Substantia nigra (tissue), 51 donors: ENCODE measurements at places on chromosomes 4 and X.

DNA sequence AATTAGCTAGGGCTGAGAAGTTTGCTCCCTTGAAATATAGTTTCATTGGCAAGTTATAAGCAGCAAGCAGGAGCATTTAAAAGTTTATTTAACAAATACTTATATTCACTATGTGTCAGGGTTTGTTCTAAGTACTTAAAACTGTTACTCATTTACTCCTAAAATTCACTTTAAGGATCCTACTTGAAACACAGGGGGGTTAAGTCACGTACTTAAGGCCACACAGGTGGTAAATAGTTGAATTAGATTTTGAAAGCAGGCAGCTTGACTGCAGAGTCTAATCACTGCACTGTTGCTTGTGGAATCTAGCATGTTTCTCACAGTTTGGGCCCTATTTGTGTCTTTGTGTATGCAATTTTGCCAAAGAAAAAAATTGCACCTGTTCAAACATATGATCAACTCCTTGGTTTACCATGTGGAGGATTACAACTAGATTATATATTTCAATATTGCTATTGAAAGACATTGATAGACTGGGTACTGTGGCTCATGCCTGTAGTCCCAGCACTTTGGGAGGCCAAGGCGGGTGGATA, 7.6 kb downstream of the SGMS2 start:
- DNase-seq, result no peak

GRCh38 chr4:83083925-83084475, 30.5 kb downstream of the PLAC8 start:
- no peak for DNase-seq

DNA sequence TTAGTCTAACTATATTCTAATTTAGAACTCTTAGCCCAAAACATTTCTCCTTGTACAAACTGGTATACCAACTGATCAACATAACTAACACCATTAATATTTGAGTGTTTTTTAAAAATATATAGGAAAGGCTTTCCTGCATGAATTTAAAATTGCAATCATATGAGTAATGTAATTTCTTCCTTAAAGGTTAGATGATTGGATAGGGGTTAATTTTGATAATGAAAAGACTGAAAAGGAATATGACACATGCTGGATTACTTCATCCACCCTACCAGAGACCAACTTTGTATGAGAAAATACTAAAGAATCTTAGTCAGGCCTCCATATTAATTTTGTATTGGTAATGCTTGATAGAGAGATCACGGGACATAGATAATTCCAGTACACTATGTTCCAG, 25.1 kb upstream of the PLS3 start:
- DNase-seq, result no peak

- no peak for DNase-seq
Measured at GRCh38 chr4:97646997-97647396, 496.3 kb downstream of the STPG2 start.

DNA sequence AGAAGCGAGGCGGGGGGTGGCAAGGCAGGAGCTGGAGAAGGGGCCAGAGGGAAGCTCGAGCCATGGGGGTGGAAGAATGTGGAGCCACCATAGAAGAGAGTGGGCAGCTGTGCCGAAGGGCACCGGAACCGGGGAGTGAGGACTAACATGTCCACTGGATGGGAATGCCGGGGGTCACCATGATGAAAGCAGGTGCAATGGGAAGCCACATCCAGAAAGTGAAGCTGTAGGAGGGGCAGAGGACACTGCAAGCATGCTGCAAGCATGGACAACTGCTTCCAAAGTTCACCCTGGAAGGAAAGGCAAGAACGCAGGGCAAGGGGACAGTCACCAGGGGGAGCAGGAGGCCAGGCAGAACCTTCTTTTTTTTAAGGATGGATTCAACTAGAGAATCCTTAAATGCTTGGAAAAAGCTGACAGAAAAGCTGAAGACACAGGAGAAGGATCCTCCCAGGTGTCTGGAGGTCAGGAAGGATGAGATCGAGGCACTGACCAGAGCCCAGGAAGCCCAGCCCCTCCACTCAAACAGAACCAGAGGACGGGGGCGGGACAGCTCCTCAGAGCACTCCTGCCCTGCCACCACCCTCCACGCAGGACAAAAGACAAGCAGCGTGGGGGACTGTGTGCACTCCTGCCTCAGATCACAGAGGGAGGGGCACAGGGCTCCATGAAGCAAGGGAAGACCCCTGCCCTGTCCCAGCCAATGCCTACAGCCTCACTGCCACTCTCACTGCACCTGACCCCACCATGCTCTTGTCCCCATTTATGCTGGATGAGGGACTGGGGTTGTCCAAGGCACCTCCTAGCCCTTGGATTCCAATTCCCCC, 169.2 kb downstream of the AFAP1 start:
- no peak for DNase-seq

DNA sequence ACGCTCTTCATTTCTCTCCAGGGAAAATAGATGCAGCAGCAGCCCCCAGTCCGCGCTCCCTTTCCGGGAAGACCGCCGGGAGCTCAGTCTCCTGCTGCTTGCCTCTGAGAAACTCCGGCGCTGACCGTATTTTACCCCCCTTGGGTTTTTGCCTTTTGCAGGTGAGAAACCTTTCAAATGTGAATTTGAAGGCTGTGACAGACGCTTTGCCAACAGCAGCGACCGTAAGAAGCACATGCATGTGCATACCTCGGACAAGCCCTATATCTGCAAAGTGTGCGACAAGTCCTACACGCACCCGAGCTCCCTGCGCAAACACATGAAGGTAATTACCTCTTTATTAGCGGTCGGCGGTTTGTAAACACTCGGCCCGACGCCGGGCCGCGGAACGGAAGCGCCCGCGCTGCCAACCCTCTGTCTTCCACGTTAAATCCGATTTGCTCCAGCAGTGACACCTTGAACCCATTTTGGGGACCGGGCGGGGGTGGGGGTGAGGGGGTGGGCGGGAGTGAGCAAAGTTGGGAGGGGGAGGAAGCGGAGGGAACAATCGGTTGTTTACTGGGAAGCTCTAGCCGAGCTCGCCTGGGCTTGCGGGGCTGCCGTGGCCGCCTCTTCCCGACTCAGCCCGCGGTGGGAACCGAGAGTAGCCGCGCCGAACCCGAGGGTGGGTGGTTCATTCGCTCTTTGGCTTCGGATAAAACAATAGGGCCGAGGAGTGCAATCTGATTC, 3.0 kb downstream of the ZIC3 start:
- DNase-seq, result no peak

DNA sequence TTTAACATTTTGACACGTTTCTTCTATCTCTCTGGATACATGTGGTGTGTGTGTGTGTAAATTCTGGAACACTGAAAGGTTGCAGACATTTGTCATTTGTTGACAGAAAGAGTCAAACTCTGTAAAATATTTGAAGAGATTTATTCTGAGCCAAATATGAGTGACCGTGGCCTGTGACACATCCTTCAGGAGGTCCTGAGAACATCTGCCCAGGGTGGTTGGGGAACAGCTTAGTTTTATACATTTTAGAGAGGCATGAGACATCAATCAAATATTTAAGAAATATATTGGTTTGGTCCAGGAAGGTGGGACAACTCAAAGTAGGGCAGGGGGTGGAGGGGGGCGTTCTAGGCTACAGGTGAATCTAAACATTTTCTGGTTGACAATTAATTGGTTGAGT, 40.7 kb upstream of the CD40LG start:
- no peak for DNase-seq

DNA sequence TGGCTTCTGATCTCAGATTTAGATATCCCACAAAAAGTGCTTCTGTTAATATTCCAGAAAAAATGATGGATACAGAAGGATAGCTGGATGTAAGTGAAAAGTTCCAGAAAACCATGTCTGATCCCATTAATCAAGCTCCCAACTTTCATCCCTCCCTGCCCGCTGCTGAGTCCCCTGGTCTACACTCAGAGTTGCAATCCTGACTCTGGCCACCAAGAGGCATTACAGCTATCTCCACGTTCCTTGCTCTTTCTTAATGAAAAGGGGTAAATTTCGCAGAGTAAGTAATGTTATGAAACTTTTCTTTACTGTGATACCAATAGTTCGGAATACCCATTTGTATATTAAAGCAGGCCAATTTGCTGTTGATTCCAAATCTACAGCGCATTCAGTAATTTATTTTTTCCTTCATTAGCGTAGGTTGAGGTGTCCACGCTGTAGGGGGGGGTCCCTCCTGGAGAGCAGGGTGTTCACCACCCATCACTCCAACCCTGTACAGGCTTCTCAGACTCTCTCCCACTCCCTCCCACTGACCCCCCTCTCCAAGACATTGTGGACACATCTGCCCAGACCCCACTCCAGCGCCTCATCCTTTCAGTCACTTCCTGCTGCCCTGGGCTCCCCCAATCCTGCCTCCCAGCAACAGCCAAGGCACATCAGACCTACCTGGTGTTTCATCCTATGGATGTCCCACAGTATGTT, 55.1 kb downstream of the RAB40A start:
- DNase-seq, result peak; percentile 1
